ENCODE measurements at places on chromosomes 11 and 22.

DNA sequence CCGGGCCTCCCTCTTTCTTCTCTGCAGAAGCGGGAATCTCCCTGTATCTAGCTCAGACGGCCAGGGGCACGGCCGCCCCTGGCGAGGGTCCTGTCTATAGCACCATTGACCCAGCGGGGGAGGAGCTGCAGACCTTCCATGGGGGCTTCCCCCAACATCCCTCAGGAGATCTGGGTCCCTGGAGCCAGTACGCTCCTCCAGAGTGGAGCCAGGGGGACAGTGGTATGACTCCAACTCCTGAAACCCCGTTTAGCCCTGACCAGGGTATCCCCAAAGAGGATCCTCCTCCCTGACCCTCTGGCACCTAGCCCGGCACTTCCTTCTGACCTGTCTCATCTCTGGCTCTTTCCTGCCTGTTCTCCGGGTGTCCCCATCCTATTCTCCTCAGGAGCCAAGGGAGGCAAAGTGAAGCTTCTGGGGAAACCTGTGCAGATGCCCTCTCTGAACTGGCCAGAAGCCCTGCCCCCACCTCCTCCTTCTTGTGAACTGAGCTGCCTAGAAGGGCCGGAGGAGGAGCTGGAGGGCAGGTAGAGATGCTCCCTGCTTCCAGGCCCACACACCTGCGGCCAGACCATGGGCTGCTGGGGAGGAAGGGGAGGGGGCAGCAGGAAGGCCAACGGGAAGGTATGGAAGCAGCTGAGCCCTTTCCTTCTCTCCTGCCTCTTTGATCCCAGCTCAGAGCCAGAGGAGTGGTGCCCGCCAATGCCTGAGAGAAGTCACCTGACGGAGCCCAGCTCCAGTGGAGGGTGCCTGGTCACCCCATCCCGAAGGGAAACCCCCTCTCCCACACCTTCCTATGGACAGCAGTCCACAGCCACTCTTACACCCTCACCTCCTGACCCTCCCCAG lies 12.9 kb downstream of the ROBO3 start:
- DNase-seq: no peak

GRCh38 chr11:103471546-103471945 lies 362.3 kb downstream of the DYNC2H1 start:
- no peak for DNase-seq

DNA sequence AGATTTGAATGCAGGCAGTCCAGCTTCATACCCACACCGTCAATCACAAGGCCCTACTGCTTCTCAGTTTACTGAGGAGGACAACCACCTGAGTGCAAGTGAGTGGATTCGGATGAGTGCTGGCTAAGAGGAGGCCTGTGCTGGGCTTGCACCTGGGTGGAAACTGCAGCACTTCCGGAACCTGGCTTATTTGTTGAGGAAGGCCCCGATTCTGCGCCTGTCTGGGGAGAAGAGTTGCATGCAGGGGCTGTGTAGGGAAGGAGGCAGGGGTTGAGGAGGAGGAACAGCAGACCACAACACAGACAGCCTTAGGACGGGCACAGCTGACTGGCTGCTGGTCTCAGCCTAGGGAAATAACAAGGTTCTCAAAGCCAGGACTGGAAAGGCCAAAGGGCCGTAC lies 20.8 kb downstream of the ABTB2 start:
- no peak for DNase-seq

GRCh38 chr22:45722006-45722405 lies 50.4 kb downstream of the ATXN10 start:
- no peak for DNase-seq

DNA sequence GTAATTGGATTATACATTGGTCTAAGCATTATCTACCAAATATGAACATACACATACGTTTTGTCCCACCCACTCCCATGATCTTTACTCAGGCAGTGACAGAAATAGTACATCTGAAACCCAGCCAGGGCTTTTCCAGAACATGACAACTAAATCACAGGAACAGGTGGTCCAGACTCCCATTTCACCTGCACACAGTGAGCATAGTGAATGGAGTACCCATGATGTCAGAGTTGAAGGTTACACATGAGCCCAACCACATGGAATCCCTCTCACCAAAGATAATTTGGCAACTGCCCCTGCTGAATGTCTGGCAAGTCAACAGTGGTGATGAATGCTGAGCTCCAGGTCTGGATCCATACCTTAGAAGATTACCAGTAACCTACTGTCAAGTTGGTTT lies 411.9 kb upstream of the LUZP2 start:
- DNase-seq: no peak

DNA sequence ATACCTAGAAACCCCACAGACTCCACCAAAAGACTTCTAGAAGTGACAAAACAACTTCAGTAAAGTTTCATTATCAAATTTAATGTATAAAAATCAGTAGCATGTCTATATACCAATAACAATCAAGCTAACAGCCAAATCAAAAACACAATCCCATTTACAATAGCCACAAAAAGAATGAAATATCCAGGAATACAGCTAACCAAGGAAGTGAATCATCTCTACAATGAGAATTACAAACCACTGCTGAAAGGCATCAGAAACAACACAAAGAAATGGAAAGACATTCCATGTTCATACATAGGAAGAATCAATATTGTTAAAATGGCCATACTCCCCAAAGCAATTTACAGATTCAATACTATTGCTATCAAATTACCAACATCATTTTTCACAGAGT lies 46.0 kb downstream of the PRCP start:
- DNase-seq: no peak

DNA sequence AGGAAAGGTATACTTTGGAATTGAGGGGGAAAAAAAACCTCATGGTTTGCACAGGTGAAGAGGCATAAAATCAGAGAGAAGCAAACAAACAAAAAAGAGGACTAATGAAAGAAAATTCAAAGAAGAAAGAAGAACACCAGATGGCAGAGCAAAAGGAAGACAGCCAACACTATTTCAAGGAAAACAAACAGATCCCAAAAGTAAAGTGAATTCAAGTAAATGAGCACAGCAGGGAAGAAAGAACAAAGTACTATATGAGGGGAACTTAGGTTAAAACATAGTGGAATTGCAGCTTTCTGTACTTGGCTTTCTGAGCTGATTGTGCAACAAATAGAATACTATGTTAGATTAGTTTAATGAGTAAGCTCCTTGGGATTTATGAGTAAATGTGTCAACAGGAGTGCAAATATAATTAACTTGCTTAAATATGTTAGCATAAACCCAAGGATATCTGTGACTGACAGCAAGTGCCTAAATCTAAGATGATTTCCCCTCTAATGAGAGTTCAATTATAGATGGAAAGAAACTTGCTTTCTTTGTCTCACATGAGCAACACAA lies 404.6 kb upstream of the CNTN5 start:
- no peak for DNase-seq

DNA sequence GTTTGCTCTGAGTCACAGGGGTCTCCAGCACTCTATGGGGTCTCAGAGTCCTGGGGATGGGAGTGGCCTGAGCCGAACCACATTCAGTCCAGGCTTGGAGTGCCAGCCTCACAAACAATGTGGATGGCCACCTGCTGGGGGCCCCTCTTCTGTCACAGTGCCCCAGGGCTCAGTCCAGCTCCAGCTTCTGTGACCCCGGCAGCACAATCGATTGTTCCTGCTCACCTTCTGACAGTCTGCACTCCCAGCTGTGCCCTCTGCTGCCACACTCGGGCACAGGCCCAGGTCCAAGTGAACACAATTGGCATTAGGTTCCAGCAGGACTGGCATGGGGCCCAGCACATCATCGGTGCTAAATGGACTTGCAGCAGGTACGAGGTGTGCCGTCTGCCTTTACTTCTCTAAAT lies 84.8 kb downstream of the TP53I11 start:
- DNase-seq: no peak

- DNase-seq: no peak
Measured at GRCh38 chr11:76228071-76228874, 22.0 kb upstream of the WNT11 start.

DNA sequence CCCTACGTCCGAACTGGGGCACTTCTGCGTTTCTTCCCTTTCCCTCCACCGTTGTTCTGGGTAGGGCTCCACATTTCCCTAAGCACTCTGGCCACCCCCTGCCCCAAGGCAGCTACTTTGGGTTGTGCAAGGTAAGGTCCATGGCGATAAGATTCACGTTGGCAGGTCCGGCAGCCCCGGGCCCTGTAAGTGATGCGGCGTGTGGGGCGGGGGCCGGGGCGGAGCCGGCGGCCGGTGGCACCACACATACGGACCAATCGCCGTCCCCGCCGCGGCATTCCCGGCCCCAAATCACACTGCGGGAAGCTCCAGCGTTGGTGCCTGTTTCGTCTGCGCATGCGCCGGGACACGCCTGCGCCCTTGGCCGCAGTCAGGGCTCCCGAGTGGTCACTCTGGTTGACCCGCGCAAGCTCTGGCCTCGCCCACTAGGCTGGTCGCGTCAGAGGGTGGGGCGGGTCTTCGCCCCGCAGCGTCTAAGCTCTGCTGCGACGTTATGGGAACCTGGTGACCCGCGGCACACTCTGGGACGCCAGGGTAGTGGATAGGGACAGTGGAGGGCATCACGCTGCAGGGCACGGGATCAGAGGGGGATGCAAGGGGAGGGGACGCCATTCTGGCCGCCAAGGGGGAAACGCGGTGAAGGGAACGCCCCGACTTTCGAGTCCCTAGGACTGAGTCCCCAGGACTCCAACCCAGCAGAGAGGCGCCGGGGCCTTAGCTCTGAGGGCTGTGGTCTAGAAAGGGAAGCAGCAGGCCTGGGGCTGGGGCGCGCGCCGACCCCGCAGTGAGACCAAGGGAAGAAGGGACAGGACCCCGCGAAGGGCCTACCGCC lies 1.6 kb downstream of the FADS1 start:
- no peak for DNase-seq

DNA sequence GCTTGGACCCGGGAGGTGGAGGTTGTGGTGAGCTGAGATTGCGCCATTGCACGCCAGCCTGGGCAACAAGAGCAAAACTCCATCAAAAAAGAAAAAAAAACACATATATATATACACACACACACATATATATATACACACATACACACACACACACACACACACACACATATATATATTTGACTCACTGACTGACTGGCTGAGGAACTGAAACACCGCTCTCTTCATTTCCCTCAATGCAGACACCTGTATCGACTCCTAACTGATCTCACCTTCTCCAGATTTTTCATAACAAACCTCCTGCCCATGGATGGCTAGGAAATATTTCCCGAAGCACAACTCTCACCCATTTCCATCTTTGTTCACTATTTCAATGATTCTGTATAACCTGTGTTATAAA lies 140.7 kb upstream of the ANO3 start:
- DNase-seq: no peak

DNA sequence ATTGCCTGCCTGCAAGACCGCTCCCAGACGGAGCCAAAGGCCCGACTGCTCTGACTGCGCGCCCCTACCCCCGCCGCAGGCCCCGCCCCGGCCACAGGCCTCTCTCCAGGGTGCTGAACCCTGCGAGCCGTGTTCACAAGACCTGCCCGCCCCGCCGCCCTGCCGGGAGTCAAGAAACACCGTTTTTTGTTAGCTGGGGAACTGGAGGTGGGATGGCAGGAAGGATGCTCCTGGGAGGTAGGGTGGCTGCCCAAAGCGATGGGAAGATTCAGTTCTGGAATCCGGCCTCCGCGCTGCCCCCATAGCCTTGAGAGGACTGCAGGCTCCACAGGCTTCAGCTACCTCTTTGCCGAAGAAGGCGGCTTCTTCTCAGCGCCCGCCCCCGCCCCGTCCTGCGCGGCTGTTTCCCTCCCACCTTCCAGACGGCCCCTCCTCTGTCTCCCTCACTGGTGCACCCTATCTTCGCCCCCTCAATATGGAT lies 2.7 kb upstream of the PDE2A start:
- DNase-seq: peak; percentile 43

DNA sequence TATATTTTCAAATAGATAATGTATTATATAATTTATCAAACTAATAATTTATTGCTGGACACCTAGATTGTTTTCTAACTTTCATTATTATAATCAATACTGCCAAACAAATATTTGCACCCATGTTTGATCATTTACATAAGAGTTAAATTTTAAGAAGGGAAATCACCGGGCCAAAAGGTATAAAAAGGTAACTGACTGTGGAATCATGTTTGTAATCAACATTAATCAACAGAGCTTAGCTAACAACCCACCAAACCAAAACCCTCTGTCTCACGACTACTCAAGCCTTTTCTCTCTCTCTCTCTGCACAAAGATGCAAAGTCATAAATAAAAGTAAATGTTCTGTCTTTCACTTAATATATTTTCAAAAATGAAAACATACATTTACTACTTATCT lies 14.8 kb downstream of the LPXN start:
- DNase-seq: no peak

GRCh38 chr22:39765661-39766060 lies 127.9 kb downstream of the ENTHD1 start:
- no peak for DNase-seq

- DNase-seq: no peak
Measured at GRCh38 chr22:44109416-44109815, 71.3 kb upstream of the PARVG start.

GRCh38 chr22:45870011-45870410 lies 107.0 kb downstream of the WNT7B start:
- no peak for DNase-seq

DNA sequence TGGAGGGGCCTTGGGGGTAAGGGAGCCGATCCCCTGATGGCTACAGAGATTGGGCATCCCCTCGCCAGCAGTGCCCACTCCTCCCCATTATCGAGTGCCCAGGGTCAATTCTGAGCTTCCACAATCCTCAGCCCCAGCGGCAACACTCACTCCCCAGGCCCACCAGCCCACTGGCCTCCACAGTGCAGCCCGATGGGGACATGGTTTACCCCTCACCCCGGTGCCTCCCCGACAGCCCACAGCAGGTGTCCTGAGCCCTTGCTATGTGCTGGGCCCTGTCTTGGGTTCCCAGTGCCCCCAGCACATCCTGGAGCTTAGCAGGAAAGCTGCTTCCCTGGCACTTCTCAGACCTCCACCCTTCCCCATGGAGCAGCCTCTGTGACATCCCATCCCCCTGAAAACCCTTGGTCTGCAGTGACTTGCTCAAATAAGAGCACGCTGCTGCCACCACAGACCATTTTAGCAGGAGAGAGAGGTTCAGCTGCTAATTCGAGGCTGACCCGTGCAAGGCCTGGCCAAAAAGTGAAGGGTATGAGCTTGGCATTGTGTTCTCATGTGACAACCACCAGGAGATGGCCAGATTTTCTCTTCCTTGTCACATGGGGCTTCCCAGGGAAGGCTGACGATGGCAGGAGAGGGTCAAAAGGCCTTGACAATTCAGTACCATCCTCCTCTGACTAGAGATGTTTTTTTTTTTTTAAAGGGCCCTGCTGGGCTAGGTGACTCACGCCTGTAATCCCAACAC lies 23.6 kb downstream of the KCNJ4 start:
- DNase-seq: no peak

GRCh38 chr22:49208768-49209252 lies 618.9 kb downstream of the BRD1 start:
- DNase-seq: no peak

GRCh38 chr11:95337175-95337957 lies 106.4 kb upstream of the SESN3 start:
- peak; percentile 4 for DNase-seq

Data from stimulated activated CD8-positive, alpha-beta memory T cell treated with anti-CD3 and anti-CD28 coated beads, Interleukin-15, amount 100 ng/mL, for 1 hour (primary cell).